ENCODE measurements at places on chromosomes 1 and 21. TPM values are rescaled to one million over a fixed set of nuclear protein-coding genes. Genes with fewer than 3 reads are reported as not detected.

TMPRSS2 gene
- 20.7 TPM for total RNA-seq

GRCh38 chr1:21663951-21664805 lies 5.0 kb downstream of the RAP1GAP start:
- H3K4me1 ChIP-seq = no peaks in the 10 kb centered on the region
- H3K27ac ChIP-seq = no peak overlapping the region
- peak; percentile 38 for DNase-seq
- no peak overlapping the region for H3K4me3 ChIP-seq
- H3K36me3 ChIP-seq = no peaks in the 10 kb centered on the region

GRCh38 chr1:14929547-14930246 lies 223.8 kb upstream of the TMEM51 start:
- H3K4me3 ChIP-seq = no peak overlapping the region
- no peak overlapping the region for H3K27ac ChIP-seq
- no peak for DNase-seq
- H3K36me3 ChIP-seq = no peaks in the 10 kb centered on the region

OR14C36 gene
- not detected for total RNA-seq

GRCh38 chr1:226714148-226714547 lies 24.9 kb downstream of the ITPKB start:
- no peaks in the 10 kb centered on the region for H3K36me3 ChIP-seq
- no peaks in the 10 kb centered on the region for H3K27me3 ChIP-seq
- no peak overlapping the region for H3K27ac ChIP-seq
- no peak for DNase-seq
- no peak overlapping the region for H3K4me3 ChIP-seq
- no peaks in the 10 kb centered on the region for H3K4me1 ChIP-seq

GRCh38 chr1:70188522-70188921 lies 16.9 kb downstream of the LRRC40 start:
- peaks cover 5% of the 10 kb centered on the region for H3K36me3 ChIP-seq
- no peak for DNase-seq
- H3K4me3 ChIP-seq = no peak overlapping the region
- H3K27me3 ChIP-seq = no peaks in the 10 kb centered on the region
- H3K4me1 ChIP-seq = no peaks in the 10 kb centered on the region
- H3K27ac ChIP-seq = no peak overlapping the region

LMX1A gene
- total RNA-seq = not detected

TSSK3 gene
- total RNA-seq = 0.55 TPM

- H3K27me3 ChIP-seq = no peaks in the 10 kb centered on the region
- no peaks in the 10 kb centered on the region for H3K36me3 ChIP-seq
- no peak overlapping the region for H3K27ac ChIP-seq
- peaks cover 5% of the 10 kb centered on the region for H3K4me1 ChIP-seq
- no peak for DNase-seq
- no peak overlapping the region for H3K4me3 ChIP-seq
These were observed 3.1 kb downstream of the BCAN start for GRCh38 chr1:156645056-156645455.

CD2 gene
- total RNA-seq = 1.4 TPM

LRRC71 gene
- total RNA-seq = not detected

GRCh38 chr1:41762251-41762650 lies 156.5 kb downstream of the HIVEP3 start:
- H3K4me1 ChIP-seq = no peaks in the 10 kb centered on the region
- DNase-seq = no peak
- no peak overlapping the region for H3K4me3 ChIP-seq
- no peaks in the 10 kb centered on the region for H3K27me3 ChIP-seq
- no peak overlapping the region for H3K27ac ChIP-seq

GRCh38 chr21:26809745-26810144 lies 35.5 kb downstream of the ADAMTS1 start:
- H3K4me3 ChIP-seq = no peak overlapping the region
- DNase-seq = no peak
- no peaks in the 10 kb centered on the region for H3K27me3 ChIP-seq
- H3K4me1 ChIP-seq = no peaks in the 10 kb centered on the region

GRCh38 chr1:78068681-78069283 lies 23.0 kb downstream of the GIPC2 start:
- H3K4me1 ChIP-seq = no peaks in the 10 kb centered on the region
- H3K4me3 ChIP-seq = no peak overlapping the region
- peak; percentile 67 for DNase-seq
- H3K27me3 ChIP-seq = no peaks in the 10 kb centered on the region
- H3K27ac ChIP-seq = peak overlapping the region; percentile 46

- H3K4me3 ChIP-seq = no peak overlapping the region
- H3K27me3 ChIP-seq = no peaks in the 10 kb centered on the region
- H3K4me1 ChIP-seq = peaks cover 18% of the 10 kb centered on the region
- H3K36me3 ChIP-seq = no peaks in the 10 kb centered on the region
- no peak for DNase-seq
These were observed 258.0 kb downstream of the KCNJ6 start for GRCh38 chr21:37658121-37658816.

- H3K27ac ChIP-seq = no peak overlapping the region
- peak; percentile 89 for DNase-seq
- H3K4me3 ChIP-seq = no peak overlapping the region
These were observed 8.1 kb downstream of the TOR3A start for GRCh38 chr1:179089827-179090482.

DNA sequence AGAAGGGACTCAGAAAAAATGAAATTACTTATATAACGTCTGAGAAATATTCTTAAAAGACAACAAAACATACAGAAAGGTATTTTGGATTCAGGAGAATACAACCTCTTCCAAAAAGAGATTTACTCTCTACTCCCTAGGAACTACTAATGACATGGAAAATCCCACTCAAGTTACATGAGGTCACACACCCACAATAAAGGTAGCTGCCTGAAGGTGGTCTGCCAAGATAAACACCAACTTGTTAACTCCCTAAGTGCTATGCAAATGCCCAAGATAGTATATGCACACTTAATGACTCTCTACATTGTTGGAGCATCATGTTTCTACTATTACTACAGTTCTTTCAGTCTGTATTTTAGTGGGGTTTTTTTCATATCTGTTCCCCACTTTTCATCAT lies 26.5 kb downstream of the RERE start:
- H3K36me3 ChIP-seq = no peaks in the 10 kb centered on the region
- H3K4me3 ChIP-seq = no peak overlapping the region
- H3K27ac ChIP-seq = no peak overlapping the region

DNA sequence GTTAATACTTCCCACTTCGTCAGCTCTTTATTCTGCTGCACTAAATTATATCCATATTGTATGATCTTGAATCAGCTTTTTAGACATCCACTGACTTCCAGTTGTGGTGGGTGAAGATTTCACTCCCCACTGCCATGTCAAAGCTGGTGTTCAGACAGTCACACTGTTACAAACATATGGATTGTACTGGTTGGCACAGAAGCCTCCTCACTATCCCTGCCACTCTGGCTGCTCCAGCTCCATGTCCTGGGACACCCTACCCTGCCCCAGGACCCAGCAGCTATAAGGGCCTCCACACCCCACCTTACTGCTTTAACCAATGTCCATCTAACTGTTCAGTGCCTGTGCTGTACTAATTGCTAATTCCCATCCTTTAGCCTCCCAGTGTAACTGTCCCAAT lies 32.0 kb upstream of the BATF3 start:
- no peaks in the 10 kb centered on the region for H3K4me1 ChIP-seq
- no peak for DNase-seq
- no peak overlapping the region for H3K4me3 ChIP-seq
- no peaks in the 10 kb centered on the region for H3K36me3 ChIP-seq

GRCh38 chr1:159247266-159247665 lies 42.6 kb downstream of the ACKR1 start:
- H3K36me3 ChIP-seq = no peaks in the 10 kb centered on the region
- no peaks in the 10 kb centered on the region for H3K27me3 ChIP-seq
- no peak overlapping the region for H3K27ac ChIP-seq
- H3K4me1 ChIP-seq = no peaks in the 10 kb centered on the region

DNA sequence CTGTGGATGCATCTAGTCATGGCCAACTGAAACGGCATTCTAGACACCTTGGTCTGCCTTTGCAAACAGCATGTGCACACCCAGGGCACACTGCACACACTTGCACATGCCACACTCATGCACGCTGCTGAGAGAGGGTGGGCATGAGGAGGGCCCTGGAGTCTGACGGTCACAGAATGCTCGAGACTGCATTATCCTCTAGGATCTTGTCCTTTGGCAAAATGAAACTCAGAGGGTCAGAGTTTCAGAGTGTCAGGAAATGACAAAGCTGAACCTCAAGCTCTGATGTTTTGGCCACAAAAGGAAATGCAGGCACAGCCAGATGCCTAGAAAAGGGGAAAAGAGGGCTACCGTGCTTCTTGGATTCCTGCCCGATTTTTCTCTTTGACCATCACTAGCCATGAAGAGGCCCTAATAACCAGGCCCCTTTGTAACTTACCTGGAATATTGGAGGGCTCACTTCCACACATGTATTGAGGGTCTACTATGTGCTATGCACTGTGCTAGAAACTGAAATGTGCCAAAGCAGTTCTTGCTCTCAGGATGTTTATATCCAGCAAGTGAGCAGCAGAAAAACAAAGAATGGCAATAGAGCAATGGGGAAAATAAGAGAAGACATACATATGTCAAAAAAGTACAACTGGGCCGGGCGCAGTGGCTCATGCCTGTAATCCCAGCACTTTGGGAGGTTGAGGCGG lies 65.4 kb downstream of the TOMM20 start:
- H3K27me3 ChIP-seq = no peaks in the 10 kb centered on the region
- H3K4me1 ChIP-seq = peaks cover 3% of the 10 kb centered on the region
- no peak overlapping the region for H3K4me3 ChIP-seq
